ENCODE measurements at places on chromosomes 6 and 20.

- DNase-seq: no peak
These were observed 124.5 kb downstream of the TAF4 start for GRCh38 chr20:61940976-61941720.

GRCh38 chr20:53069132-53069531 lies 97.0 kb downstream of the TSHZ2 start:
- no peak for DNase-seq

DNA sequence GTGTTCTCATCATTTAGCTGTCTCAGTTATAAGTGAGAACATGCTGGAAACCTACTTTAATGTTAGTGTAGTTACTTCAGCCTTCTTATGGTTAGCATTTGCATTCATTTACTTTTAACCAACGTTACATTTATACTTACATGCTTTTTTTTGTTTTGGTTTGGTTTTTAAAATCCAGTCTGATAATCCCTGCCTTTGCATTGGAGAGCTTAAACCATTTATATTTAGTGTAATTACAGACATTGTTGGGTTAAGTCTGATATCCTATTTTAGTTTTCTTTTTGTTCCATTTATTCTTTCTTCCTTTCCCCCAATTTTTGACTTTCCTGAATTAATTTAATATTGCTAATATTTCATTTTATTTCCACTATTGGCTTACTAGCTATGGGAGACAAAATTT lies 70.2 kb downstream of the AIG1 start:
- DNase-seq: no peak

DNA sequence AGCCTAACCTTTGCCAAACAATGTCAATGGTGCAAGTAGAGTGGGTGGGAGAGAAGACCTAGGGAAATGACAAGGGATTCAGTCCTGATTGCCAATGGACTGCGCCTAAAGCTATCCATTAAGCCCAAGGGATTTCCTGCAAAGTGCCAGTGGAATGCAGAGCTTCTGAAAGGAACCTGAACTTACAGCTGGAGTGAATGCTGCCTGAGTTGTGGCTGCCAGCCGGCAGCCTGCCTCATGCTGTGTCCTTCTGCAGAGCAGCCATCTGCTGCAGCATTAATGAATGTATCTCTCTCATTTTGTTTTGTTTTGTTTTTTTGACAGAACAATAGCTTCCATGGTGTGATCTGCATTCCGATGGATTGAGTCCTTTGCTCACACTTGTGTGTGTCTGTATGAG lies 44.7 kb downstream of the SLC35F1 start:
- DNase-seq: no peak

GRCh38 chr6:72832271-72832670 lies 210.4 kb downstream of the KCNQ5 start:
- DNase-seq: no peak

DNA sequence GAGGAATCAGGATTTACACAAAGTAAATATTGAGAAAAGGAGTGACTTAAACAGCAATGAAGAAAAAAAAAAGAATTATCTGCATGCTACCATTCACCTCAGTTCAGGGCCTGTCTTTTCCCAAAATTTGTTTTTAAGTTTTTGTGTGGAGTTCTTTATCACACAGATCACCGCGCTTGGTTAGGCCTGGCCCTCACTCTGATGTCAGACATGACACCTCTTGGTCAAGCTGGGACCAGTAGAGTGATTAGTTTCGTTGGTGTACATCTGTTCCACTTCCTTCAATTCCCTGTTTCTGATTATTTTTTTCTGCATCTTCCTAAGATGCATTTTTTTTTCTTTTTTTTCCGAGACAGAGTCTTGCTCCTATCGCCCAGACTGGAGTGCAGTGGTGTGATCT lies 34.9 kb upstream of the HIVEP1 start:
- no peak for DNase-seq

DNA sequence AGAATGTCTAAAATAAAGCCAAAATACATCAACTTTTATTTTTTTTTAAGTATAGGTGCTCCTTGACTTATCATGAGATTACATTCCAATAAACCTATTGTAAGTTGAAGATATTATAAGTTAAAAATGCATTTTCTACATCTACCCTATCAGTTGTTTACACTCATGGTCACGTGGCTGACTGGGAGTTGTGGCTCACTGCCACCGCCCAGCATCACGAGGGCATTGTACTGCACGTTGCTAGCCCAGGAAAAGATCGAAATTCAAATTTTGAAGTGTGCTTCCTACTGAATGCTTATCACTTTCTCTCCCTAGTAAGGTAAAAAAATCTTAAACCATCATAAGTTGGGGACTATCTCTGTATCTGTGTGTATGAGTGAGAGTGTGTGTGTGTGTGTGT lies 126.6 kb upstream of the RIN2 start:
- no peak for DNase-seq

DNA sequence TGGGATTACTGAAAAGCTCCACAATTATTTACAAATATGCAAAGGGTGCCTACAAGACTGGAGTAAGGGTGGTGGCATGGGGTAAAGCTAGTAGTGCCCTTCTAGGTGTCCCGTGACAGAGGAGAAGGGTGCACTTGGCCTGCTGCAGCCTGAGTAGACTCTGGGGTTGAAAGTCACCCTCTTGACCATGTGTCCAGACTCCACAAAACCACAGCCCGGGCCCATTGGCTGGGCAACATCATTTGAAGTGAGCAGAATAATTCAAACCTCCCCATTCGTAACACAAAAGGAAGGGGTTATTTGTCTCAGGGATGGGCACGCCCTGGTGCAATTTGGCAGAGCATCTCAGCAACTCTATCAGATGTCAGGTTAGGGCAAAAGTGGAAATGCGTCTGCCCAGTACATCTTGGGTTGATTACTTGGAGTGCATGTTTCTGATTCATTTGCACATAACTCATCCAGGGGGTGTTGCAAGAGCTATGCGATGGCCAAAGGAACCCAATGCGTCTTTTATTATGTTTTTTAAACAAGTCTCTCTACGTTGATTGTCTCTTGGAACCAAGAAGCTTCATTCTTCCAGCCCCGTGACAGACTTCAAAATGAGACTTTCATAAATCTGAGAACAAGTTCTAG lies 56.7 kb downstream of the ISM1 start:
- DNase-seq: no peak

- no peak for DNase-seq
These were observed 54.6 kb downstream of the PCSK2 start for GRCh38 chr20:17281478-17281877.

GRCh38 chr6:24766680-24767462 lies 7.9 kb upstream of the GMNN start:
- no peak for DNase-seq

DNA sequence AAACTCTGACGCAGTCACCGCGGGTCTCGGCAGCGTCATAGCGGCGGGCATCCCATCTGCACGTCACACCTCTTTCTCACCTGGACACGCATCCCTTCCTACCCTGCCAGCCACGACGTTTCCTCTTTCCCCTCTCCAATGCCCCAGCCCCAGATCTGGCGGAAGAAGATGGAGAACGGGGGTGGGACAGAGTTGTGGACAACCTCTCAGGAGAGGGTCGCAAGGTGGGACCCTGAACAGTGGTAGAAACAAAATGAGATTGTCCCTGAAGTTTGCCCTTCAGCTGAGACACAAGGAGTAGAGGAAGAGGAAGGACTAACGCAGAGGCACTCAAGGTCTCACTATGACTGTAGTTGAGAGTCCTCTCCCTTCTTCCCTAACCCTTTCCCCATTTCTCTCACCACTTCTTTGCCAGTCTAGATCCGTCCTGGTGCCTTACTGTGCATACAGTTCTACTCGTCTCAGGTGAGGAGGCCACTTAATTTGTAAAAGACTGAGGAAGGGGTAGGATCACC lies 562 bp downstream of the TRIM39 start:
- no peak for DNase-seq

DNA sequence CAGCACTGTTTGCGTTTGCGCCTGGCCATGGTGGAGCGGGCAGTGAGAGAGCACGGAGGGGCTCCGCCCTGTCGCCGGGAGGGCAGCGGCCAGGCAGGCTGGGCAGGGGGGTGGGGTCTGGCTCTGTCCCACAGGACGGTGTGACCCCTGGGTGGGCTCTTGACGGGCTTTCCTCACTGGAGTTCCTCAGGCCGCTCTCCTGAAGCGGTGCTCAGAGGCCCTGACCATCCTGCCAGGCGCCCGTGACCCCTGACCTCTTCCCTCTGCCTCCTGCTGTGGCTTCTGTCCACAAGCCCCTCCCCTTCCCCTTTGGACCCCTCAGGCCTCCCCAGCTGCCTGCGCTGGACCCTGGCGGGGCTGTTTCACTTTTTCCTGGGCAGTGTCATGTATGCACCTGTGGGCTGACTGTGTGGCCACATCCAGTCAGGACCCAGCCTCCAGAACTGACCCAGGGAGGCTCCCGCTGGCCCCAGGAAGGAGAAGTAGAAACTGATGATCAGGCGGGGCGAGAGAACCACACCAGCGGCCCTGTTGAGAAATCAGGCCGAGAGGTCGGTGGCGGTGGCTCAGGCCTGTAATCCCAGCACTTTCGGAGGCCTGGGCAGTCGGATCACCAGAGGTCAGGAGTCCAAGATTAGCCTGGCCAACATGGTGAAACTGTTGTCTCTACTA lies 1.2 kb downstream of the OGFR start:
- DNase-seq: no peak

DNA sequence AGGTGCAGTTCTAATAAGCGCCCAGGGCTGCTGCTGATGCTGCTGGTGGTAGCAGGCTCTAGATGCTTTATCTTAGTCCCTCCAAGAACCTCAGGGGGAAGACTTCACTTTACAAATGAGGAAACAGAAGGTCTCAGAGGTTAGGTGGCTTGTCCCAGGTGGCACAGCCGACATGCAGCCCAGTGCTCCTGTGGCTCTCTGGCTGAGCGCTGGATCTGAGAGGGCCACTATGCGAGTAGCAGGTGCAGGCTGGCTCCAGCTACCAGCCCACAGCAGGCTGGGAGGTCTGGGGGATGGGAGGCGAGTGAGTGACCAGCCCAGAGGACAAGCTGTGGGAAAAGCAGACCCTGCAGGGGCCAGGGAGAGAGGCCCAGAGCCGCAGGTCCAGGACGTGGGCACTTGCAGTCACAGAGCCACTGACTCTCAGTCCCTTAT lies 90.9 kb downstream of the PRND start:
- no peak for DNase-seq

DNA sequence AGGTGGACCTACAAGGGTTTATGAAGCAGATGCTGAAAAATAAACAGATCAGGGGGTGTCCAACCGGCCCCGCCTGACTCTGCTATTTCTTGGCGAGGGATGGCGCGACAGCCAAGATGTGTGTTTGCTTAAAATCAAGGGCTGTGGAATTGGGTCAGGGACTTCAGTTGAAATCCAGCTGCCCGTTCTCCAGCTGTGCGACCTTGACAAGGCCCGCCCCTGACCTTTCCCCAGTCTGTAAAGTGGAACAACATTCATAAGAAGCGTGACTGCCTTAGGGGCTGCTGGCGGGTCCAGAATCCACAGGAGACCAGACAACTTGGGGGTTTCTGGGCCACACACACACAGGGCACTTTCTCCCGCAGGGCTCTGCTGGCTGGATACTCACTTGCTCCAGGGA lies 517.5 kb downstream of the PREX1 start:
- DNase-seq: no peak

DNA sequence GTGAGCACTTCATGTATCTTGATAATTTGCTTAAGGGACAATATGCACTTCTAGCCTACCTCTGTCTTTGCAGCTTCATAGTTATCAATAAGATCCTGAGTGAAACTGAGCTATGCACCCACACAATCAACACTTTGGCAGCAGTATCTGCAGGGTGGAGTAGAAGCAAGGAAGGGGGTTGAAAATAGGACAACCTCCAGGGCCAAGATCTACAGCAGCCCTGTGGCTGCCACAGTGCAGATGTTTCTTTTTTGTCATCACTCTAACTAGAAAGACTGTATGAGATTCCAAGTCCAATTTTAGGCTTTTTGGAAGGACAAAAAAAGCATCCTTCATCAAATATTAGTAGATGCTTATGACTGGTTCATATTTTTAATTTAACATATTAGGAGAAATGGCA lies 336.1 kb upstream of the CITED2 start:
- DNase-seq: no peak

GRCh38 chr6:129774697-129775447 lies 64.9 kb upstream of the ARHGAP18 start:
- no peak for DNase-seq

- no peak for DNase-seq
These were observed 51.2 kb downstream of the GRIK2 start for GRCh38 chr6:101444717-101445116.

DNA sequence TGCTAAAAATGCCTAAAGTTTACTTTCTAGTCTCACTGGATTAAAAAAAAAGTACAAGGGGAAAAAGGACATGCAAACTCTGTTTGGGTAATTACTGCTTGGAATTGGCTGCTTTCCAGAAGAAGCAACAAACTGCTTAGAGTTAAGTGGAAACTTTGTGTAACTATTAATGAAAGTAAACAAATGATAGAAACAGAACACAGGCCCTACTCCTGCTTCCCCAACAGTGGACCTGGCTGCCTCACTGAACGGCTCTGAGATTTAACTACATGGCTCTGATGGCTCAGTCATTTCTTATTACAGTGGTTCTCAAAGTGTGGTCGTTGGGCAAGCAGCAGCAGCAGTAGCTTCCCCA lies 108.5 kb downstream of the MAN1A1 start:
- DNase-seq: no peak

DNA sequence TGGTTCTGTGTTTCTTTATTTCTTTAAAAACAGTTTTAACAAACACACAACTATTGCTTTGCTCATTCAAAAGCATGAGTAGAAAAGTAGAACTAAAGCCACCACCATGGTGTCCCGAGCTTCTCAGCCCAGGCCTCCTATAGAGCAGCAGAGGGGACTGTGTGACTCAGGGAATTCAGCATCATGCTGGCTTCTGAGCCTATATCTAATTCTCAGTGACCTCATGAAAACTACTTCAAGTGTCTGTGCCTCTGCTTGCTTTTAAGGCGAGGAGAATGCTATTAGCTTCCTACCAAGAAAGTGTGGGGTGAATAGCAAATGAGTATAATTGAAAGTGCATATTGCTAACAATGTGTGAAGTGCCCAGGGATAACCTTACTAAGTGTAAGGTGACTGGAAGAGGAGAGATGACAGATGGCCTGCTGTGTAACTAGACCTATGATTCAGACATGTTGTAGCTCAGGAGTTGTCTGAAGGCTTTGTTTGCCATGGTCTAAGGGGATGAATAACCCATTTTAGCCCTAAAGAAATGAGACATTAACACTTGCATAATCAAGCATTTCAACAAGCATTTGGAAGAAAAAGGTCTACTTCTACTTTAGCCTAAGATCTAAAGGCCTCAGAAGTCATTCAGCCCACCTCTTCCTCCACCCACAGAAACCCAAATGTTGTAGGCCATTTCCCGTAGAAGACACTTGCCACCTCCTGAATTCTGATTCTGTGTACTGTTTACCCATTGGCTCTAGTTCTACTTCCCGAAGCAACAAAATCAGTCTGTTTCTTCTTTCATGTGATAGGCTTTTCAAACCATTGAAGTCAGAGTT lies 121.5 kb upstream of the ARG1 start:
- DNase-seq: no peak
